ENCODE measurements at places on chromosomes 3 and 15.

GRCh38 chr3:150227839-150228238 lies 180.3 kb upstream of the TSC22D2 start:
- peak; percentile 10 for DNase-seq

DNA sequence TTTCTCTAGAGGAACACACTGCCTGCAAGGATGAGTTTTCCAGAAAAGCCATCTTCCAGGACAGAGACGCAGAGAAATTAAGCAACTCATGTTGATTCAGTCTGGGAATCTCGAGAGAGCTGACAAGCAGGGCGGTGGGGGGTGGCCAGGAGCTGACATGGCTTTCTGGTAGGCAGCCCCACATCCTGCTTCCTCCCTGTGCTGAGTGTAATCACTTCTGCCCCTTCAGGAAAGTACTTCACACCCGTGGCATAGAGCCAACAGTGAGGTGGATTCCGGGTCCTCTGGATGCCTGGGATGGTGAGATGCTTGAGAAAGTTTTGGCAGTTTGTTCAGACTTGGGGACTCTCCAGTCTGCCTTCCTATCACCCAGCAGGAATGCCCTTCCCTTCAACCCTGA lies 221.1 kb downstream of the SLCO3A1 start:
- no peak for DNase-seq

GRCh38 chr3:148211725-148212124 lies 486.0 kb upstream of the AGTR1 start:
- DNase-seq = no peak

GRCh38 chr3:34878488-34878887 lies 760.8 kb upstream of the ARPP21 start:
- DNase-seq = no peak

DNA sequence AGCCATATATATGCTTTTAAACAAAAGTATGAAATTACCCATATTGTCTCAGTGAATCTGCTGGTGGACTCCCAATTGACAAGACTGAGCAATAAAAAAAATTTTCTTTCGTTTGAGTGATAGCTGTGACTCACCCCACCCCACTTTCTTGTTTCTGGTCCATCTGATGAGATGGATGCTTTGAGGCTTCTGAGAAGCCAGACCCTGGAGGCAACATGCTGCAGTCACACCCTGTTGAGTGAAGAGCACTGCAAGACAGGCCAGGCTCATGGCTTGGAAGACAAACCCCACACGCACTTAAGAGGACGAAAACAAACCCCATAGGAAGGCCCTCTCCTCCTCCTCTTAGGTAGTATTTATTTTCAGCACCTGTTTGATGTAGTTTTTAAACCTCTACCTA lies 276.0 kb upstream of the TTC14 start:
- DNase-seq = no peak

GRCh38 chr3:61946570-61947324 lies 385.4 kb downstream of the PTPRG start:
- DNase-seq = no peak

- no peak for DNase-seq
Observed at GRCh38 chr3:14725013-14725412, 50.1 kb downstream of the C3orf20 start.

GRCh38 chr3:112649478-112649735 lies 8.5 kb upstream of the CCDC80 start:
- no peak for DNase-seq

- DNase-seq = no peak
Observed at GRCh38 chr15:90354986-90355385, 2.9 kb downstream of the ZNF774 start.

- DNase-seq = no peak
Observed at GRCh38 chr3:94693997-94694640, 631.3 kb downstream of the NSUN3 start.

- no peak for DNase-seq
Observed at GRCh38 chr3:6697722-6698121, 163.2 kb upstream of the GRM7 start.

DNA sequence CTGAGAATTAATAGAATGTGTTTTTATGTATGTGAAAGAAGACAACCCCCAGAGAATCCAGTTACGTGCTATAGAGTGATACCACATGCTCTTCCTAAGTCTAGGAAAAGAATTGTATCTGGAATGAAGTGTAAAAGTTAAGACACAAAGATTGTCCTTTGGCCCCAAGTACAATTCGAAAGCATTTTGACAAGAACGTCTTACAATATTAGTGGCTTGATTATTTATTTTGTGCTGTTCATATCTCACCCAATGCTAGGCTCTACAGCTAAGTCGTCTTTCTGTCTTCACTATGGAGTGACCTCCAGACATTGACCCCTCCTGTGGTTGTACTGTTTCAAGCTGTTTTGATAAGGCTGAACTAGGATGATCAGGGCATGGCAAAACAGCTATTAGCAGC lies 345.7 kb upstream of the C2CD4B start:
- no peak for DNase-seq

DNA sequence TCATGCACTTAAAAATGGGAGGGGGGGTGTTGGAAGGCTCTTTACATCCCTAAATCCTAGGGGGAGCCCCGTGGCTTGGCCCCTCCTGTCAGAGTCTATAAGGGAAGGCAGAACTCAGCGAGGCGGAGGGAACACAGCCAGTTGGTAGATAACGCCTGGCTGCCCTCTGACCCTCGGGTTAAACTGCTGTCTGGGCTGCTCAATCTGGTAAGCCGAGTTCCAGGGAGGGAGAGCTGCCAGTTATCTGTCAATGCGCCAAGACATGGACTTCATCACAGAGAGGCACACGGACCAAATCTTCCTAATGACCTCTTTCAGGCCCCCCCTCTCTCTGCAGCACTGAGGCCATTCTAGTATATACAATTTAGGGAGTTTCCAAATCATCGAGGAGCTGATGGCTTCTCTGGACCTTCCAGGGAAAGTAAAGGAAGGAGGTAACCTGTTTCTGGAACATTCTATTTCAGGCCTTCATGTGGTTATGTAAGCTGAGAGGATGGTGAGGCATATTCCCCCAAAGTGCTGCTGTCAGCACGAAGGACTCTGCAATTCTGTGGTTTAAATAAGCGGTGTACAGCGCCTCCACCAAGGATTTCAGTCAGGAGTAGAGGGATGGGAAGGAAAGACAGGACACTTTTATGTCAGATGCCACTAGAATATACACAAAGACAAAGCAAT lies 349.0 kb downstream of the MCTP2 start:
- DNase-seq = no peak

DNA sequence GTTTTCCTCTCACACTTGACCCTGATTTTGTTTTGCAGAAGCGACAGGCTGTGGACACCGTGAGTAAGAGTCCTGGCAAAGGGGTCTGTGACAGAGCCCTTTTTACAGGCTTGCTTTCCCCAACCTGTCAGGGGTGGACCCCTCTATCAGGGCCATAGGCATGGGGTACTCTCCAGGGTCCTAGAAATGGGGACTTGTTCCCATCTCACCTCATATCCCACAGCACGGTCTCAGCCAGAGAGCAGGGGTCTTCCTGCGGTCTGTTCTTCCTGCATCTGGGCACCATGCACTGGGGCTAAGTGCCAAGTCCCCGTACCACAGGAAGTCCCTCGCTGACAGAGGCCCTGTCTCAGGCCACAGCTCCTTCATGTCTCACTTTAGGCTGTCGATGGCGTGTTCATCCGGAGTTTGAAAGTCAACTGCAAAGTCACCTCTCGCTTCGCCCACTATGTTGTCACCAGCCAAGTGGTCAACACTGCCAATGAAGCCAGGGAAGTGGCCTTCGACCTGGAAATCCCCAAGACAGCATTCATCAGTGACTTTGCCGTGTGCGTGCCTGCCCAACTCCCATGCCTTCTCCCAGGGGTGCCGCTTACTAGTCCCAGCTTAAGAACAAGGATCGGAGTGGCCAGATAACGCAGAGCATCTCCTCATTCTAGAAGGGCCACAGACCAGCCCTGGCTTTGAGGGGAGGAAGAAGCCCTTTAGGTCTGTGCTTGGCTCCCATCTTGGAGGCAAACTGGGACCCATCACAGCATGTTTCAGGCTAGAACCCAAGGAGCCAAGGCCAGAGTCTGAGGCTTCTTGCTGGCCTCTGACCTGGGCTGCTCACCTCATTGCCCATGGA lies 783 bp downstream of the ITIH1 start:
- DNase-seq = no peak

GRCh38 chr15:49320351-49320750 lies 102.7 kb upstream of the FGF7 start:
- no peak for DNase-seq

GRCh38 chr3:172622916-172623700 lies 87.8 kb downstream of the NCEH1 start:
- DNase-seq = peak; percentile 53

DNA sequence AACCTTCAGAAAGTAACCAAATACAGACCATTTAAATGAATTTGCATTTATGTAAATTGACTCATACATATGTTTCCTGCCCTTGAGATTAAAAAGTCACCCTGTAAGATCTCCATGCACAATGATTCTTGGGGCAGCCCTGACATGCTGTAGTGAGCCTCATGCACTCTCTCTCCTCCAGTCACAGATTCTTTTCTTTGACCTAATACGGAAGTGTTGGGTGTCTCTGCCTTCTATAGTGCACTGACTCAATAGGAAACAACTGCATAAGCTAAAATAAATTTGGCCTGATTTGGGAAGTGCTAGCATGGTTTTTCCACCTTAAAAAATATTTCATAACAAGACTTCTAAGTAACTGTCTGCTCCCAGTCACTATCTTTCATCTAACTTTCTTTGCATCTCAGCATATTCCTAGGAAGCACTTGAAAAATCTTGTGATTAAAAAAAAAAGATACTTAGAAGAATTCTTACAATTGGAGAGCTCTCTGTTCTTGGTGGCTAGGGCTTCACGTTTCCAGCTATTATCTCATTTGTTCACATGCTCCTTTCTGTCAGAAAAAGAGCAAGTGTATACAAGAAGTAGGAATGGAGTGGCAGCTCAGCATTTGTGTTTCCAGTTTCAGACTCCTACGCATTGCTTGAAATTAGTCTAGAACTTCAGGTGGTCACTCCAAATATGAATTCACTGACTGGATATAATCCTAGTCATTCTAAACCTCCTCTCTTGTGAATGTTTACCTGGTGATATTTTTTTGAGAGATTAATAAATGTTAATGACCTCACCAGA lies 207.9 kb upstream of the COL8A1 start:
- no peak for DNase-seq

DNA sequence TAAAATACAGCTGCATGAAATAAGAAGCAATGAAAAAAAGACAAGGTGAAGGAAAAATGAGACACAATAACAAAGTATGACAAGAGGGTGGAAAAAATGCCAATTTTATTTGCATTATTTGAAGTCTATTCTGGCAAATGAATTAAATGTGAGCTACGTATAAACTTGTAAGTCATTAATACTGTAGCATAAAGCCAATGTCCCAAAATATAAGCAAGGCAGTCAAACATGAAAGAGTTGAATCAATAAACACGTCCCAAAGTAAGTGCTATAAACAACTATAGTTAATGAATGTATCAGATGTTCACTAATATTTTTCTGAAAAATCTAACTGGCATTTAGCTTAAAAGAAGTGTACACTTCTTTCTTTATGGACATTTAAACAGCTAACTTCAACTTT lies 481.9 kb downstream of the ROBO1 start:
- DNase-seq = no peak

DNA sequence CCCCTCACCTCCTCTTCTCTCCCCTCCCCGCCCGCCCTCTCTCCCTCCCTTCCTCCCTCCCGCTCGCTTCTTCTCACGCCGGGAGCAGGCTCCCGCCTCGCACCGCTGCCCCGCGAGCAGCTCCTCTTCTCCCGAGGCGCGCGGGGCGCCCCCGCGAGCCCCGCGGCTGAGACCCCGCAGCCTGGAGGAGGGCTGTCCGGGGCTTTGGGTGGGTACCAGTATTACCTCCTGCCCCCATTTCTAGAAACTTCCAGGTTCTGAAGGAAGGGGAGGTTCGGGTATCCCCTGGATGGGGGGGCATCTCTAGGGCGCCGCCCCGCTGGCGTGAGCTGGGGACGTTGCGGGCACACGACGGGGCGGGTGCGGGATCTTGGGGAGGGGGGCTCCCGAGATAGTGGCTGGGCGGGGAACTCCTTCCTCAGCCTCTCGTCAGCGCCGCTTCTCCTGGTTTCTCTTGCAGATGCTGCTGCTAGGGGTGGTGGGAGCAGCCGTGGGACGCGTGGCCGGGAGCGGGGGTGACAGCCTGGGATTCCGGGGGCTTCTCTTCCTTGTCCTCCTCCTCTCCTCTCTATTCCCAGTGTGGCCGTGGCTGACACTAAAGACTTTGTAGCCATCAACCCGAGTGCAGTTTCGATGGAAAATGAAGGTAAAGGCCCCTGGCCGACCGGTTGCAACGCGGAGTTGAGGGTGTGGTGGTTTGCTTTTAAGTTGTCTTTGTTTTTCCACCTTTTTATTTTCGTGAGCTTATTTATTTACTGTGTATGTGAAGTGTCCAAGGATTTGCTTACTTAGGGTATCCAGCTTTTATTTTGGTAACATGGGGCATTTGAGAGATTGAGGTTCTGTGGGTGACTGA lies 474 bp downstream of the ATP2C1 start:
- DNase-seq = peak; percentile 62

- DNase-seq = no peak
Observed at GRCh38 chr3:100465892-100466777, 26.3 kb upstream of the TMEM45A start.

GRCh38 chr3:42151596-42152168 lies 60.5 kb downstream of the TRAK1 start:
- no peak for DNase-seq

- no peak for DNase-seq
Observed at GRCh38 chr3:177802151-177802900, 605.0 kb upstream of the TBL1XR1 start.

DNA sequence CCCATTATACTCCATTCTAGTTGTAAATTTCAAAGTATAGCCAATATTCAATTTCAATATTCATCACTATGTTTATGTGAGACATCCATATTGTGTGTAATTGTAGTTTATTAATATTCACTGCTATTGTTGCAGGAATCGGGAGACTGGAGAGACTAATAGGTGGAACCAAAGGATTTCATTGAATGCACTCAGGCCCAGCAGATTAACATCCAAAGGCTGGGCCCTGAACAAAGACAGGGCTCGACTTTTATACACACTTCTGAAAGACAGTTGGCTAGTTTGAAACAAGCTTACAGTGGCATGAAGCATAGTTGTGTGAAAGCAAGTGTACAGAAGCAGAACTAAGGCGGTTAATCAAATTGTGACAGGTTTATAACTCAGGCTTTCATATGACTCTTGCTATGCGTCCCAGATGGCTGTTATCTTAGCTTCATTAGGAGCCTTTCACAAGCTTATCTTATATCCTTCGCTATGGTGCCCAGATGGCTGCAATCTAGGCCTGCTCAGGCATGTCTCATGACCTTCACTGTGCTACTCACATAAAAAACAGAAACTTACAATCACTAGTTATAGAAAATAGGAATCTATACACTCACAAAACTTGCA lies 1038.8 kb upstream of the EPHA6 start:
- DNase-seq = no peak

DNA sequence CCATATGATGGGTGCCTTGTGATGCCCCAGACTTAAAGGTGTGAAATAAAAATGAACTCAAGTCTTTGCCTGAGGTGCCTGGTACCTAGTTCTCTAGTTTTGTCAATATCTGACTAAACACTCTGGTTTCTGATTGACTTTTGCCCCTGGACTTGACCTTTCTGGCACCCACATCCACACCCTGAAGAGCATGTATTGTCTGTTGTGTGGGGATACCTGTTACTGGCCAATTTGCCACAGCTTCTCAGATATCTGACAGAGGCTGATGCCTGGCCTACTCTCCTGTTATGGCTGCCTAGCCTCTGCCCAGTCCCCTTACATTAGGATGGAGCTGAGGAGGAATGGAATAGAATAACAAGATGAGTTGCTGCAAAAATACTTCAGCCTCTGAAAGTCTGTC lies 3.6 kb downstream of the ZBTB38 start:
- no peak for DNase-seq

GRCh38 chr15:99999282-100000070 lies 266.2 kb upstream of the LYSMD4 start:
- DNase-seq = no peak

Data from CD4-positive, alpha-beta T cell treated with Interleukin-21 for 1 hour (primary cell).